ENCODE measurements at places on chromosomes 7 and 10.

DNA sequence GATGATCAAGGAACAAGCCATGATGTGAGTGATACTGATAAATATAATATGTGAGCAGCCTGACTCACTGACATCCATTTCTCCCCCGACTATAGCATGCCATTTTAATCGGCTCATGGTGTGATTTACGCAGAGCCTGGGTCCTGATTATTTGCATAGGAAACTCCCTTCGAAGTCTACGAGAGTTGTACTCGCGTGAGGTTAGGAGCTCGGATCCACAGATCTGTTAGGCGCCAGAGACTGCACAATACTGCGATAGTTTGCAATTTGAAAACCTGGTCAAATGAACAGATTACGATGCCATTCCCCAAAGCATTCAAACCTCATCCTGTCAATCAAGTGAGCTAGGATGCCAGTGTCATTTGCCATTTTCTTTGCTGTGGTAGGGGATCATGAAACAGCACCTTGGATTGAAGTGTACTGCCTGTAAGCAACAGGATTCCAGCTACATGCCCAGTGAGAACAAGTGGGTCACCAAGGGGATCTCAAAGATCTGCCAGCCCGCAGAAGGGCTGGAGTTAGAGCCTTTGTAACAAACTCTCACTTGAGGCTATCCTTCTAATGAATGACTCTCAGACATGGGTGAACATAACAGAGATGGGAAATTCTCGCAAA lies 158.3 kb downstream of the FRMD4A start:
- DNase-seq, result no peak

DNA sequence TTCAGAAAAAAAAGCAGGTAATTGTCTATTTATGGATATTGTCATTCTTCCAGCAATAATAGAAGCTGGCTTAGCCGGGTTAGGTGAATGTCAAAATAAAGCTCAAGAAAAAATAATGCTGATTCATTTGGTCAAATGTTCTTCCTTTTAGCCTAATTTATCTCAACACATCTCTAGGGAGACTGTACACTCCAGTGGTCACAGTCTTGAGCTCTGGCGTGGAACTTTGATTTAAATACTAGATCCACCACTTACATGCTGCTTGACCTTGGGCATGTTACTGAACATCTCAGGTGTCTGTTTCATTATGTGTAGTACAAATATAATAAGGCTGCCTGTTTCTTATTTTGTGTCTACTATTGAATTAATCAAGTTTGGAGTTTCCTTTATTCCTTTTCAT lies 22.0 kb downstream of the PRTFDC1 start:
- no peak for DNase-seq

DNA sequence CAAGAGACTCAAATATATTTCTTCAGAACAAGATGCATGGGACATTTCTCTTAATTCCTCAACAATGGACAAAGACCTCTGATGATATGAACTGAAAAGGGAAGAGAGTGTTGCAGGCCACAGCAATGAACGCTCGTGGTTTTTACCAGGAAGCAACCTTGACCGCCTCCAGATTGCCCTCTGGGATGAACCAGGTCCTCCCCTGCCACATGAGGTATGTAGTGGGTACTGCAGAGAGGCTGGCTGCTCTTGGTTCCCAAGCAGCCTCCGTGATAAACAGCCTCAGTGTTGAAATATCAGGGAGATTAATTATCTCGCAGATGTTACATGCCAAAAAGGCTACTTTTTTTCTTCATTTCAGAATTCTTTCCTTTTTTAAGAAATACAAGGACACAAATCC lies 338.8 kb downstream of the ELMO1 start:
- DNase-seq, result no peak

DNA sequence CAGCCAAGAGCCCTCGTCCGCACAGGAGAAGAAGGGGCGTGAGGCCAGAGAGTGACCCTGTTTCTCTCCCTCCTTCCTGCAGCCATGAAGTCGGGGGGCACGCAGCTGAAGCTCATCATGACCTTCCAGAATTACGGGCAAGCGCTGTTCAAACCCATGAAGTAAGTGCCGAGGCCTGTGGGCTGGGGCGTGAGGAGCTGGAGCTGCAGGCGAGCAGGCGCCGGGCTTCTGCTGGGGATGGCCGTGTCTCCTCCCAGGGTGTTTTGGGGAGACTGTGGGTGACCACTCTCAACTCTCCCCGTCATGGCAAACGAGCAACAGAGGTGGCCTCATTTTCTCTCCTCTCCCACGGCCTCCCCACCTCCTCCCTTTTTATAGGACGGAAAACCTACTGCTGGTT lies 16.4 kb downstream of the FAM20C start:
- no peak for DNase-seq

DNA sequence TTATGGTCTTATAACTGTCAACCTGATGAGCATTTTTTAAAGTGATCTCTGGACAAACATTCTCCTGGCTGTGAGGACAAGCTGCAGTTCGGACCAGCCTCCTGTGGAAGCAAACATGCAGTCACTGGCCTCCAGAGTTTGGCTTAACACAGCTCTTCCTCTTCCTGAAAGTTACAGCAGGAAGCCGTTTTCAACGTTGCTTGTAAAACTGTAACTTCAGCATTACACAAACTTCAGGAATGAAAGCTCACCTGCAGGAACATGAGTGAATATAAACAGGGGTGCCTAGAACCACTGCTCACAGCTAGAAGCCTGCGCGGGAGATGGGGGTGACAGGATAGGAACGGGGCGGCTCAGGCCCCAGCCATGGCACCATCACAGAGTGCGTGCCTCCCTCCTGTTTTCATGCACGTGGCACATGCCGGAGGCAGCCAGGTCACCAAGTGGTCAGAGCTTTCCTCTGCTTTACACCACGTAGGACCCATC lies 292.9 kb upstream of the PITRM1 start:
- DNase-seq, result no peak

DNA sequence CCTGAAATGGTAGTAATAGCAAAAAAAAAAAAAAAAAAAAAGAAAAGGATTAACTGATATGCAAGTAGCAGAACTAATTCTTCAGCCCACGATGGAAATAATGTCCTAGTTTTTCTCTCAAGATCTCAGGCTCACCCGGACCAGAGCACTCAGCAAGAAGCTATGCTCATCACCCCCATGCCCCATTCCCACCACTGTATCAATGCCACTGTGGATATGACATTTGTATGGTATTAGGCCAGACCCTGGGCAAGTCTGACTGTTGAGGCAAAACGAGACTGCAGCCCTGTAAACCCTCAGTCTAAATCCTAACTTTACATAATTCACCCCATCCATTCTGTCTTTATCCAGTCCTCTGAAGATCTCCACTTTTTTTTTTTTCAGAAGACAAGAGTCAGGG lies 186.1 kb upstream of the KLF14 start:
- DNase-seq, result no peak

- DNase-seq, result no peak
Observed at GRCh38 chr7:128030654-128031611, at the start of gene LRRC4. Gene LRRC4, minus strand, starts transcription at chr7:128031437. Its CDS starts 797 bp downstream, at chr7:128030640.

DNA sequence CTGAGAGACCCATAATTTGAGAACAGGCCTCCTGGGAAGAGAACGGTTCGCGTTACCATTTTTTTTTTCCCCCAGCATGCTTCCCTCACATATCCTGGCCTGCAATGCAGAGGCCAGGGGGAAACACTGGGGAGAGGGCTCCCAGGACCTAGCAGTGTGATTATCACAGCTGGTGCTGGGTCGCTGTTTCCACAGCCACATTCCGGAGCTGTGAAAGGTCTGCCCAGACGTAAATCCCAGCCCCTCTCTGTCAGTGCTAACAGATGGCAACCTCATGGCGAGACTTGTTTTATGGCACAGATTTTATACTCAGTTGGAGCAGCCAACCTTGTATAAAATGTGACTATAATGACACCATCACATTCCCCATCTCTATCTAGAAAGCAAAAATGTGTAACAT lies 150.5 kb downstream of the PLXDC2 start:
- DNase-seq, result no peak

- no peak for DNase-seq
Observed at GRCh38 chr7:86933295-86933845, 126.1 kb downstream of the ELAPOR2 start.

DNA sequence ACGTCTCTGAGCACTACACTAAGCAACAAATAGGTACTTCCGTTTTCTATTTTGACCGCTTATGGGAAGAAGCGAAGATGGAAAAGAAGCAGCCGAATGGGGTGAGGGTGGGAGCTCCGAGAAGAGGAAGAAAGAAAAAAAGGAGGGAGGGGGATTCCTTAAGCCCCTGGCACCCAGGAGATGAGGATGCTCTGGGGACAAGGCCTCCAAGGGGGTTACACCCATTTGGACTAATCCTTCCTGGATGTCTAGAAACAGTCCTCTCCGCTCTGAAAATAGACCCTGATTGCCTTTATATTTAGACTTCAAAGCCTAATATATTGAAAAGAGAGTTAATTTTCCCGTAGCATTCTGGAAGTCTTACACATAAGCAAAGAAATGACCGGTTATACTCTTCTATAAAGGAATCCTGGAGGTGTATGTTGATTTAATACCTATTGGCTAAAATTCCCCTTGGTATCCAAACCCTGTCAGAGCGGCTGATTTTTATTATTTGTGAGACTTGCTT lies 676 bp upstream of the HTR7 start:
- DNase-seq, result no peak

- no peak for DNase-seq
Observed at GRCh38 chr10:1158066-1158465, 101.9 kb downstream of the WDR37 start.

- no peak for DNase-seq
Observed at GRCh38 chr10:47261556-47261955, 38.4 kb upstream of the GDF10 start.

- DNase-seq, result no peak
Observed at GRCh38 chr10:96044736-96045135, 1.4 kb downstream of the CCNJ start.

DNA sequence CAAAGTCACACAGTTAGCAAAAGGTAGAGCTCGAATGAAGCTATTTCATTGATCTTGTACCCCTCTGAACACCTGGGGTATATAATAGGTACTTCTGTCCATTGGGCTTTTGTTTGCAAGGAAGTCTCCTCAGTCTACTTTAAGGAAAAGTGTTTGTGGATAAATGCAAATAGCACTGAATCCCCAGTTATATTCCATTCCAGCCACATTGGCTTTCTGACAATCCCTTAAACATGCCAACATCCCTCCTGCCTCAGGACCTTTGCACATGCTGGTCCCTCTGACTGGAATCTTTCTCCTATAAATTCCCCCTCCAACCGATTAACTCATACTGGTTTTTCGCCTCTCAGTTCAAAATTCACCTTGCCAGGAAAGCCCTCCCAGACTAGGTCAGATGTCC lies 17.1 kb downstream of the DUSP5 start:
- DNase-seq, result no peak

- no peak for DNase-seq
Observed at GRCh38 chr10:49076741-49077521, 38.4 kb downstream of the VSTM4 start.

DNA sequence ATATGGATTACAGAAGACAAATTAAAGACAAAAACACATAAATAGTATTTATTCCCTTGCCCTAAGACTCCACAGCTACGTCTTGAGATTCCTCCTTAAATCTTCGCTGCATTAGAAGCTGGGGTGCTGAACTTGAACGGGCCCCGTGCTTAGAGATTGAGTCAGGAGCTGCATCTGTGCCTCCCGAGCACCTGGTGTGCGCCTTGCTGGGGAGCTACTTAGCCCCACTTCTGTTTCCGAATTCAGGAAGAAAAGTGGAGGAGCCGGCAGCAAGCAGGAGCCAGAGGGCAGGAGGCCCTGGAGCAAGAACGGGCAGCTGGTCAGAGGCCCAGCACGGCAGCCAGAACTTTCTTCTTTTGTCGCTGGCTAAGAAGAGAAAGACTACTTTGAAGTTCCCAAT lies 30.4 kb upstream of the RNF32 start:
- DNase-seq, result no peak

DNA sequence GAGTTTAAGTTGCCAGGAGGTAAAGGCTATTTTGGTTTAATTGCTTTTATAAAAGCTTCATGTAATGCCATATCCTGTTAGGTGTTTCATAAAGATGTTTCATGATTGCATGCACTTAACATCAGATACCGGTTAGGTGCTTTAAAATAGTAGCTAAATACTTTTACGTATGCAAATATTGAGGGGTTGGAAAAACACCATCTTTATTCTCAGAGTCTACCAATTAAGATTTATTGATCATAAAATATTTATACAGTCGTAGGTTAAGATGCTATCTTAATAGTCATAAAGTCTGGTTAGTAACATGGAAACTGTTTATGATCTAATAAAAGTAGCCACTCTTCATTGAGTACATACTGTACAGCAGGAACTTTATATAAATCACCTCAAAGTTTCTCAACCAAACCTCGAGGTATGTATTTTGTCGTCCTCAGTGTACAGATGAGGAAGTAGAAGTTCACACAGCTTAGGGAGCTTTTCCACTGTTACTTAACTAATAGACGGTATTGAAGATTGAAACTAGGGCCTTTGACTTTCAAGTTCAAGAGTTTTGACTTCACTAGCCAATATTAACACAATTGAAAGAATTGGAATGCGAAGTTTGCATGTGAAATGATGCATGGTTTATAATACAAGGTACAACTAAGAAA lies 897.1 kb downstream of the GATA3 start:
- DNase-seq, result no peak

GRCh38 chr7:8628656-8629055 lies 195.2 kb downstream of the NXPH1 start:
- DNase-seq, result no peak

- no peak for DNase-seq
Observed at GRCh38 chr7:100822236-100823139, 4.8 kb downstream of the EPHB4 start.

GRCh38 chr7:80752954-80753690 lies 114.7 kb downstream of the CD36 start:
- DNase-seq, result no peak

DNA sequence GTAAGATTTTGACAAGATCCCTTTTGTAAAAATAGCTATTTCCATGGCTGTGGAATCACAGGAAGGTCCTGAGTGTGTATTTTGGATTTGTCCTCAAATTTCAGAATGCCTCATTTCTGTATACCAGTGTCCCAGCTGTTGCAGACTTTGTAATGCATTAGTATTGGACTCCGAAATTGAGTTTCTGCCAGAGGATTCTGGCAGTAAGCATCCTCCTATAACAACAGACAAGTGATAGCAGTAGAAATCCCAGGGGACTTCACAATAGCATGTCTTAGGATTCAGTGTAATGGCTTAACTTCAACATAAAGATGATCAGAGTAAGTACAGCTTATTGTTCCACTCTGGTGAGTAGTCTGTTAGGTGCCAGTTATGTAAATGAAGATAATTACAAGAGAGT lies 104.6 kb downstream of the FOXP2 start:
- no peak for DNase-seq

GRCh38 chr10:97261656-97262055 lies 30.8 kb downstream of the ARHGAP19 start:
- no peak for DNase-seq

- DNase-seq, result no peak
Observed at GRCh38 chr7:25375805-25376600, 147.7 kb upstream of the NPVF start.

DNA sequence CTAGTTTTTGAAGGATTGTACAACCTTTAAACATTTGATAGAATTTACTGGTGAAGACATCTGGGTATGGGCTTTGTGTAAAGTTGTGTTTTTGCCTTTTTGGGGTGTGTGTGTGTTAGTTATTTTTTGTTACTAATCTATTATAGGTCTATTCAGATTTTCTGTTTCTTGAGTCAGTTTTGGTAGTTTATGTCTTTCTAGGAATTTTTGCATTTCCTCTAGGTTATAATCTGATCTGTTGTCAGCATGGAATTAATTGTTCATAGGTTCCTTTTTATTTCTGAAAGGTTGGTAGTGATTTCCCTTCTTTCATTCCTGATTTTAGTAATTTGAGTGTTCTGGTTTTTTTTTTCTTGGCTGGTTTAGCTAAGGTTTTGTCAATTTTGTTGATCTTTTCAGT lies 17.7 kb downstream of the SEPTIN7 start:
- no peak for DNase-seq

Measured in HS-27A (cell line).